Erythroblast (primary cell): ENCODE measurements at places on chromosomes 2 and 18.

- DNase-seq, result no peak
These were observed 42.5 kb downstream of the MYO7B start for GRCh38 chr2:127577973-127578372.

DNA sequence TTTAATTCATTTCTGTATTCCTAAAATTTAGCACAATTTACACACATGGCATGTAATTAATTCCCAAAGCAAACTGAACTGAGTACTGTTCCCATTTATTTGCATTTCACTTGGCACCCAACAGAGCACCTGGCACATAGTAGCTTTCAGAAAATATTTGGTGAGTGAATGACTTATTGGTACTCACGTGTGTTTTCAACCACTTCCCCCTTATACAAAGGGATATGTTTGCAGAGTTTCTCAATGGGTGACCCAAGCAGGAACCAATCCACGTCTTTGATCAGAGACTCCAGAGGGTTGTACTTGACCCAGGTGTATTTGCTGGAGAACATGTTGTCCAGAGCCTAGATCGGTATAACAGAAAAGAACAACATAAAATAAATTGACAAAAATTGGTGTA, 6.6 kb downstream of the GKN2 start:
- no peak for DNase-seq

- no peak for DNase-seq
These were observed 51.5 kb downstream of the SETBP1 start for GRCh38 chr18:44732238-44732563.

- DNase-seq, result no peak
These were observed 48.0 kb downstream of the AP1S3 start for GRCh38 chr2:223789423-223789822.
